ENCODE measurements at places on chromosomes 6 and 20.

DNA sequence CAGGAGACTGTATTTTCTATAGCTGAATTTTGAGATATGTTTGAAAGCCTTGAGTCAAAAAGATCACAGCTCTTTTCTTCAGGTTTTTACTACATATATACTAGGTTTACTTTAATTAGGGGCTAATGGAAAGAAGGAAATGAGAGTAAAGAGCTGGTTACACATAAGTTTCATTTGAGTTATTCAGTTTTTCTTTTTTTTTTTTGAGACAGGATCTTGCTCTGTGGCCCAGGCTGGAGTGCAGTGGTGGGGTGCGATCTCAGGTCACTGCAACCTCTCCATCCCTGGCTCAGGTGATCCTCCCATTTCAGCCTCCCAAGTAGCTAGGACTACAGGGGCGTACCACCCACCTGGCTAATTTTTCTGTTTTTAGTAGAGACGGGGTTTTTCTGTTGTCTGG, 4.8 kb downstream of the ARFGEF2 start:
- DNase-seq = no peak

DNA sequence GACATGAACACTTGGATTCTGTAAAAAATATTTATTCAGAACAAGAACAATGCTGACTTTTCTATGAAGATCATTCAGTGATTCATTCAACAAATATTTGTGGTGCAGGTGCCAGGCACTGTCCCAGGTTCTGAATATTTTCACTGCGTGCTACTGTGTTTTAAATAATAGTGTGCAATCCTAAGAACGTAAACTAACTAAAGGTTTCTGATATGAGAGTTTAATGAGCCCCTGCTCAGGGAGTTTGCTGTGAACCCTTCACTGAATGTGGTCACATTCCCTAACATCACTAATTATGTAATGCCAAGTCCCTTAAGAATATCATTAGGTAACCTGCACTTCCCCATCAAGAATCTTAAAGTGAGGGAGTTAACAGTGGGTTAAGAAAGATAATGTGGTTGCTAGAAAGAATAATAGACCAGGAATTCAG, 1.7 kb upstream of the TMEM170B start:
- no peak for DNase-seq

GRCh38 chr6:135073217-135073616, 18.6 kb upstream of the HBS1L start:
- no peak for DNase-seq

DNA sequence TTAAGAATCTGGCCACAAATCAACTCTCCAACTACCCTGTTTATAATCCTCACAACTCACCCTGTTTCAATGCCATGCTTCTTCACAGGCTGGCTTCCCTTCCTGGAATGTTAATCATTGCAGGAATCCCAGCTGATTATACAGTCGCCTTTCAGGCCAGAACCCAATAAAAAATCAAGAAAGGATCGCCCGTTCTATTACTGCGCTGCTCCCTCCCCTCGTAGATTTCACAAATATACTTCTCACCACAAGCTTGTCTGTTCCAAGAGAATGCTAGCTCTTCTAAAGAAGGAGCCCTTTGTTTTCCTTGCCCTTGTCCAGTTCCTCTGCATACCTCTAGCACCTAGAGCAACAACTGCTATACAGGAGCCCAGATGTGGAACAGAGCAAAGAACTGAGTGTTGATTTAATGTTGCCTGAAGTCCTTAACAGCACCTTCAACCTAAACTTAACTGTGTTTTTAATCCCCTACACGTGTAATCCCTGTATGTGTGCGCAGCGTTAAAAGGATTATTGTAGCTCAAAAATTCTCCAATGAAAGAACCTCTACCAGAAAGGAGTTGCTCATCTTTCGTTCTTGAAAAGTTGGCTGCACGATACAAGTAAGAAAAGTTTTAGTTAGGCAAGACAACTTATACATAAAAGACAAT, 988 bp downstream of the ECHDC1 start:
- DNase-seq = no peak

DNA sequence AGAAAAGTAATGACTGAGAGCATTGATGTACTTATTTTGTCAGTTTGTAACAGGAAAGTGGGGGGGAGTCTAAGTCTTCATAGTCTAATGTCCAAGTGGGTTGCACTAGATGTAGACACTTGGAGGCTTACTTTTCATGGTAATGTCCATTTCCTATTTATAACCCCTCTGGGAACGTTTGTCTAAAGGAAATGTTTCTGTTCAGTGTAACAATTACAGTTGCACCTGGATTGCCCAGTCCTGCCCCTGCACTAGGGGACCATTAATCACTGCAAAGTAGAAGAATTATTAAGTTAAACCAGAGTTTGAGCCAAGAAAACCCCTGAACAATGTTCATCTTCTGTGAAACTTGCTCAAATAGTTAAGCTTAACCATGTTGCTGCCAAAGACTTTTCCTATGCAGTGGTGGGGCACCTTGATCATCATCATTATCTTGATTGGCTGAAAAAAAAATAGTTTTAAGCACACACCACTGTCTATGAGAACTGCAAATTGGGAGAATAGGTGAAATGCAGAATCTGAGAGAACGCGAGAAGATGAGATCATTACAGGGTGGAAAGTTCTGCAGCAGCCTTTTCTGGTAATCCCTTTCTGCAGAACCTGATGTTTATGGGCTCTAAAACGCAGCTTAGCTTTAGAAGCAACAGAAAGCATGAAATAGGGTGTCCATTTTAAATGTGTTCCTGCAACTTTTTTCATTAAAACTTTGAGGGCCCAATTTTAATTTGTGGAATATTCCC, 106.0 kb downstream of the ZNF217 start:
- no peak for DNase-seq

DNA sequence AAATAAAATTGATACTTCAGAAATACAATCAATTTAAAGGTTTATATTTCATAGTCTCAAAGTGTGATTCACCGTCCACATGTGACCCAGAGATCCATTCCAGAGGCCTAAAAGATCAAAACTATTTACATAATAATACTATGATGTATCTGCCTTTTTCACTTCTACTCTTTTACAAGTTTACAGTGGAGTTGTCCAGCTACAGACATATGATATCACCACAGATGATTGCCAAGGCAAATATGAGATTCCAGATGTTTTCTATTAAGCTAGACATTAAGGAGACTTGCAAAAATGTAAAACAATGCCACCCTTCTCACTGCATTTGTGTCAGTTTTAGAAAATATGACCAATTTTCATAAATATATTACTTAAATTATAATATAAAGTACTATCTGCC, 443.7 kb downstream of the GJA1 start:
- no peak for DNase-seq

GRCh38 chr6:7992002-7992815, 72.0 kb downstream of the BLOC1S5 start:
- DNase-seq = no peak

DNA sequence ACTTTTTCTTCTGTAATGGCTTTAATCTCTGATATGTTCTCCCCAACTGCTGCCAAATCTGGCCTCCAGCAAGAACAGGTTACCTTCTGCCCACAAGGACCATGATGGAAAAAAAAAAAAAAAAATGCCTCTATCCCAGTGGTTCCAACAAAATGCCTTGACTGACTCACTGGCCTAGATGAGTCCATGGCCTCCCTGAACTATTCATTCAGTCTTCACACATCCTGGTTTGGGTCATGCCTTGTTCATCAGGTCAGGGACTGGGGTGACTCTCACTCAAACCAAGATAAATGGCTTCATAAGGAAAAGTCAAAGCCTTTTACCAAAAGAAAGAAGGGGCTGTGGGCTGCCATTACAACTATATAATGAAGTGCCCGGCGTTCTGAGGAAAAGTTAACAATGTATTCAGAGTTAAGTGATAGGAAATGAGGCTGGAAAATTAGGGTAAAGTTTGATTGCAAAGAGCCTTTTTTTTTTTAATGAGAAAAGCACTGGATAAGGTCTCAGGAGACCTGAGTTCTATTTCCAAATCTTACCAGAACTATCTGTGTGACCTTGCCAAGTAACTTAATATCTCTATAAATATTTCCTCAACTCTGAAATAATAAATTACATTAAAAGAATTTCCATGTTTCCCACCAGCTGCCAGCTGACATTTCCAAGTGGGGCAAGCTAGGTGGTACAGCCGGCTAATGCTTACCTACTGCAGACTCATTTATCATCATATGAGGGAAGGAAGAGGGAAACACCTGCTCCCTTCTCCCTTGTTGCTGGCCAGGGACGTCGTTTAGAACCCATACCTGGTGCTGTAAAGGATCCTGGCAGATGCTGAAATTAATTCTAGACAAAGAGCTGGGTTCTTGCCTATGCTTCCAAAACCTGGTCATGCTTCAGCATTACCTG, 380.0 kb upstream of the MARCKS start:
- no peak for DNase-seq

DNA sequence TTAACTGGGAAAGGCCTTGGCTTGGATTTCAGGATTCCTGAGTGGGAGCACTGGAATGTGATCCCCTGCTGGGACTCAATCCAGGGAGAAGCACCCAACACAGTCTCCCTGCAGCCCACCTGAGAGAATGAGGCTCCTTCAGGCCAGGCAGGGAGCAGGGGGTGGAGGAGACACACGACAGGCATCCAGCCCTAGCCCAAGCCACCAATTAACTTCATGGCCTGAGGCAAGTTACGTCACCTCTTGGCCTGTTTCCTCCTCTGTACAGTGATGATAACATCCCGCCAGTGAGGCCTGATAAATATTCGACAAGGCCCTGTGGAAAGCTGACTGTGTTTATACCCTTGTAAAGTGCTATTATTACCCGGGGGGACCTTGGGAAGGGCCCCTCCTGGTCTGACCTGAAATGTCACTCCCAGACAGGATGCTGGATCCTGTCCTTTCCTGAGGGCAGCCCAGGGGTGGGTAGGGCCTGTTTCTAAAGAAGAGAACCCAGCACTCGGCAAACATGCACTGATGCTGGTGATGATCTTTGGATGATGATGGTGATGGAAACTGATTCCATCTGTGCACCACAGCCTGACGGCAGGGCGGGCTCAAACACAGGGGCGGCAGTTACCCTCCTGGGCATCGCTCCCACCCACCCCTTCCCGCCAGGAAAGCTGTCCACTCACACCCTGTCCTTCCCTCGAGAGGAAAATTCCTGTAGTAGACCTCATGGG, 12.4 kb downstream of the FRS3 start:
- DNase-seq = no peak

- DNase-seq = no peak
These were observed 23.1 kb downstream of the AAR2 start for GRCh38 chr20:36259177-36260061.

GRCh38 chr6:74170118-74170517, 474.1 kb downstream of the CD109 start:
- DNase-seq = no peak

DNA sequence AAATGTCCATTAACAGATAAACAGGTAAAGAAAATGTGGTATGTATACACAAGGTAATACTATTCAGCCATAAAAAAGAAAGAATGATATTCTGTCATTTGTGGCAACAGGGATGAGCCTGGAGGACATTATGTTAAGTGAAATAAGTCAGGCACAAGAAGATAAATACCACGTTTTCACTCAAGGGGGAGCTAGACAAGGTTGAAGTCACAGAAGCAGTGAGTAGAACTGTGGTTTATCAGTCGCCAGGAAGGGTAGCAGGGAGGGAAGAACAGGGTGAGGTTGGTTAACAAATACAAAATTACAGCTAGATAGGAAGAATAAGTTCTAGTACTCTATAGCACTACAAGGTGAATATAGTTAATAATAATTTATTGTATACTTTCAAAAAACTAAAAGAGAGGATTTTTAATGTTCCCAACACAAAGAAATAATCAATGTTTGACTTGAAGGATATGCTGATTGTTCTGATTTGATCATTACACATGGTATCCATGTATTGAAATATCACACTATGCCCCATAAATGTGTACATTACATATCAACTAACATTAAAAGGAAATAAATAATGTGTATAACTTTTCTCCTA, 21.1 kb downstream of the RTN4IP1 start:
- DNase-seq = no peak

DNA sequence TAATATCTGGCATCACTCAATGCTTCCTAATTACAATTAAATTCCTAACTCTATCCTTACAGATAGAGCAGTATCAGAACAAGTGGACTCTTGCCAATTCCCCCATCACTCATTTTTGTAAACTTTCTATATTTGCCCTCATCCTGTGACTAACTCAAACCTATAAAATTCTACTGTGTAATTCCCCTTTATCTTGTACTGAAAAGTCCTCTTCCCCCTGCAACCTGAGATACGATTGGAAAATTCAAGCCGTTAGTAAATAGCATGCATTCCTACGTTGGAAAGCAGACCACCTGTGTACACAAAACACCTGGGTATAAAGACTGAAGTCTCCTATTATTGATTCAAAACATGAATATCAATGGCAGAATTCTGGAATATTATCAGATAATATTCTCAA, 70.4 kb upstream of the KCNQ5 start:
- DNase-seq = no peak

GRCh38 chr6:158103228-158103627, 64.8 kb downstream of the SERAC1 start:
- DNase-seq = no peak

DNA sequence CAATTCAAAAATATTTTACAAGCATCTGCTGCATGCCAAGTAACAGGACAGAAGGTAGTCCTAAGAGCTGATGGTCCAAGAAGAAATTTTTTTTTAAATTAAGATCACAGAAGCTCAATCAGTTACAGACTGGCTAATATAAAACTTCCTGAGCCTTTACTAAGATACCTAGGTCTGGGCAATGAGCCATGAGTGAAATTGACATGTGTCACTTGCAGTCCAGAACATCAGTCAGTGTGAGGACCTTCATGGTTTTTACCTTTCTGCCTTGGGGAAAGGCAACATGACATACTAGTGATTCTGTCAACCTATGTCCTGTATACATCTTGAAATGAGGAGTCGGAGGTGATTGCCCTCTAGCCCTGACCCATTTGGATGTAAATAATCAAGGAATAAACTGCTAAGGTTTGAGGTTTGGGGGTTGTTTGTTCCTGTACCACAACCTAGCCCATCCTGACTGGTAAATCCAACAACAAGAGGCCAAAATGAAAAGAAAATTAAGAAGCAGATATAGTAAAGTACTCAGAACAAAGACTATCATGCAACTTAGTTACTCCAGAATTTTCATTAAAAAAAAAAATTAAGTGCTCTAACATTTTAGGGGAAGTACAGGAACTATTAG, 70.0 kb downstream of the CNKSR3 start:
- DNase-seq = no peak

DNA sequence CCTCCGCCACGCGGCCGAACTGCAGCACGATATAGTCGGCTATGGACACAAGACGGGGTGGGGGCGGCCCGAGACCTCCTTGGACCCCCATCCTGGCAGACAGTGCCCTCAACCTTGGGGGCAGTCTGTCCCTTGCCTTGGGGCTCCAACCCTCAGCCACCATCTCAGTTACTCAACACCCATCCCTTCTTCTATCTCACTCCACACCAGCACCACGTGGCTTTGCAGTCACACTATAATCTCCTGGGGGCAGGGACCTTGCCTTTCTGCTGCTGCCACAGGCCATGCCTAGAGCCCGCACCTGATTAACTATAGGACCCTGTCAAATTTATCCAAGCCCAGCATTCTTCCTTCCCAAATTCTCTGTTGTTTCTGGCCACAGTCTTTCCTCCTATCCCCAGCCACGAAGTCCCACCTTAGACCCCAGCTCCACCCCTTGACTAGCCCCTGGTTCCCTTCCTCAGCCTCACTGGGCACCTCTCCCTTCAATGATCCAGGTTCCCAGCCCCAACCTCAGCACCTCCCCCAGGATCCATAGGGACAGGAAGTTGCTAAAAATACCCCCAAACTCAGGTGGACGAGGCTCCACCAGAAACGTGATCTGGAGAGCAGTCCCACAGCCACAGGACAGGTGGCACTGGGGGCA, 1.7 kb upstream of the TEAD3 start:
- no peak for DNase-seq

GRCh38 chr6:27251112-27251605, 3.7 kb downstream of the PRSS16 start:
- no peak for DNase-seq

- no peak for DNase-seq
These were observed 207.5 kb downstream of the CLIC5 start for GRCh38 chr6:45808042-45808645.

Data from amygdala (tissue), 56 donors.